ENCODE measurements at places on chromosomes 1 and 21. TPM values are rescaled to one million over a fixed set of nuclear protein-coding genes. Genes with fewer than 3 reads are reported as not detected.

LDLRAD1 gene
- total RNA-seq: not detected

PADI1 gene
- total RNA-seq: not detected

B4GALT2 gene
- total RNA-seq: 5.2 TPM

DDI2 gene
- 68.3 TPM for total RNA-seq
